ENCODE measurements at places on chromosomes 5 and 9.

DNA sequence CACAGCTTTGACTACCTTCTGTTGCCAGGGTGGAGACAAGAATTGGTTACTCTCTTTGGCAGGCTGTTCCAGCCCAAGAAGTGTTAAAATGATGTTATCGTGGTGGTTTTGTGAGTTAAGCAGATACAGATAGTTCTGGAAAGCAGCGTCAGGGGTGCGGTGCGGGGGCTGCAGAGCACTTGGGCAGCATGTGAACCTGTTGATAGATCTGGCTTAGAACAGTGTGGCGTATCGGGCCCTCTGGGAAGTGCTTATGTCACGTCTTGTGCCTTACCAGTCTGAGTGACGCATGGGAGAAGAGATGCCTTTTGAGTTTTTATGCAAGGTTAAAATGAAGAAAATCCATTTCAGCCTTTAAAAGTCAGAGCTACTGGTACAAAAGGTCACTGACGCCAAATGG is 152.5 kb downstream of the PRKACG start:
- DNase-seq, result no peak

DNA sequence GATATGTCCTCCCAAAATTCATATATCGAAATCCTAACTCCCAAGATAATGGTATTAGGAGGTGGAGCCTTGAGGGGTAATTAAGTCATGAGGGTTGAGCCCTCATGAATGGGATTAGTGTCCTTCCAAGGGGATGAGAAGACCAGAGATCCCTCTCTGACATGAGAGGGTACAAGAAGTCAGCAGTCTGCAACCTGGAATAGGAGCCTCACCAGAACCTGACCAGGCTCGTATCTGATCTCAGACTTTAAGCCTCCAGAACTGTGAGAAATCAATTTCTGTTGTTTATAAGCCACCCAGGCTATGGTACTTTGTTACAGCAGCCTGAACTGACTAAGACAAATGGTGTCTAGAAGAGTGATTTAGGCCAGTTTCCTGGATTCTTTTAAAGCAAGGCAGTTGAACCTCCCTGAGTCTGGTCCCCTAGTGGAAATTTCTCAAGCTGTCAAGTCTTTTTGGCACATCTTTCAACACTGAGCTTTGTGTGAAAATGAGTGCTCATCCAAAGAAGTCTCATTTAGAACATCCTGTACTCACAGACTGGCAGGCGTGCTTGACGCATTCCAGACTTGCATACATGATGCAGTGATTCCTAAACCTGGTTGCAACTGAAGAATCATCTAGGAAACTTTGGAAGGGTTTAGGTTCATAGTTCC is 254.8 kb upstream of the PPP1R2B start:
- DNase-seq, result no peak

DNA sequence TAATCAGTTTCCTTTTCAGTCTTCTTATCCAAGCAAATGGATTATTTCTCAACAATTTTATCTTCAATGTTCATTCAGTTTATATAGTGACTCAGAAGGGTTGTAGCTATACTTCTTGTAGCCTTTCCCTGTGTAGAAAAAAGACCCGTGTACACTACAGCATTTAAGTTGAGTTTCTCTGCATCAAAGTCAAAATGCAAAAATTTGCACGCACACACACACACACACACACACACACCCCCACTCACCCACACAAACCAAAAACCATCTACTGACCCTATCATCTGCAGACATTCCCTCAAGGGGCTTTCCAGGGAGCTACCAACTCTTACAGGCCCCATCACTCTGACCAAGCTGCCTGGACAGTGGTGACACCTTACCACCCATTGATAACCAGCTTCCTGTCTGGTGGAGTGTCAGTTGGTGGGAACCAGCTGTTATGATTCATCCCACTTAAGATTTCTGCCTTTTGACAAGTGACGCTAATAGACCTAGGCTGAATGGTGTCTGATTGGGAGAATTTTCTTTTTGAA is 12.2 kb upstream of the ELL2 start:
- DNase-seq, result no peak

GRCh38 chr5:36222620-36223019 is 19.1 kb downstream of the NADK2 start:
- DNase-seq, result no peak

DNA sequence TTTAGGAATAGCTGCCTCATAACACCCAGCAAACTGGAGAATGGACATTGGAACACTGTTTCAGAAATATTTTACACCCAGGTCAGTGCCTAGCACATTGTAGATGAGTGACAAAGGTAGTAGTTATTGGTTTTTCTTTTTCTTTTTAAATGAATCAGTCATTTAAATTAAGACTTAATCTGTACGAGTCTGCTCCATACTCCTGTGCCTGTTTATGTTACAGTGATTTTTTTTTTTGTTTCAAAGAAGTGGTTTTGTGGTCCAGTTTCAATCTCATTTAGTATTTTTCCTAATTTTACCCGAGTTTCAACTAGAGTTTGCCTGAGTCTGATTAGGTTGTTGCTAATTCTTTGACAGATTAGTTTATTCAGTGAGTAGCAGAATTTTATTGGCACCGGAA is 16.2 kb downstream of the LMNB1 start:
- DNase-seq, result no peak

GRCh38 chr5:125470280-125470902 is 724.0 kb upstream of the ZNF608 start:
- no peak for DNase-seq
